NCI-H1694 (cell line): ENCODE measurements at places on chromosomes 7 and 10.

DNA sequence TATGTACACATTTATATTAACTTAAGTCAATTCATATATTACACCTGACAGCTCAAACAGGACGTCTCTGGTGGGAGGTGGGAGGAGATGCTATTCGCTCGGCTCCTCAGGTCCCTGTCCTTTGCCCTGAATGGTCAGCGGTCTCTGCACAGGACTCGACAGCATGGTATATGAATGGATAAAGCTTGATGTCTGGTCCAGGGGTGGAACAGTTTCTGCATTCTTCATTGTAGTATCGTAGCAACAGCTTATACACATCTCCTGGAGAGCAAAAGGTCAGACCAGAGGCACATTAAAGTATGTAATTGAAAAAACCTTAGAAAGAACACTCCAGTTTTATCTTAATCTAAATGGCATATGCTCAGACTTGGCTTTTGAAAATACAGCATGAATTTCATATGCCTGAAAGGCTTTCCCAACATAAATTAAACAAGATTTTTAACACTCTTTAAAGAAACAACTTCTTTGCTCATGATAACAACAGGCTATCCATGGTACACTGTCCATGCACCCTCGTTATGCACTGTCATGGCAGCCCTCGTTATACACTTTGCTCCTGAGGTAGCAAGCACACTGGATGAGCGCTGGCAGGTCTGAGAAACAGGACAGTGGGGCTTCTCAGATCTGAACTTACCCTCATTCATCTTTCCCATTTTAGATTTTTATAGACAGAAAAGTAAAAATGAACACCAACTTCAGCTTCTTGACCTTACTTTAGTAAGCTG lies 57.3 kb upstream of the OGDHL start:
- no peak for DNase-seq

DNA sequence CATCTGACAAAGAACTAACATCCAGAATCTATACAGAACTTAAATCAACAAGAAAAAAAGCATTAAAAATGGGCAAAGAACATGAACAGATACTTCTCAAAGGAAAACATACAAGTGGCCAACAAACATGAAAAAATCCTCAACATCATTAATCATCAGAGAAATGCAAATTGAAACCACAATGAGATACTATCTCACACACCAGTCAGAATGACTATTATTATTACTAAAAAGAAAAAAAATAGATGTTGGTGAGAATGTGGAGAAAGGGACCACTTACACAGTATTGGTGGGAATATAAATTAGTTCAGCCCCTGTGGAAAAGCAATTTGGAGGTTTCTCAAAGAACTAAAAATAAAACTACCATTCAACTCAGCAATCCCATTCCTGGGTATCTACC lies 89.1 kb upstream of the ADO start:
- no peak for DNase-seq

DNA sequence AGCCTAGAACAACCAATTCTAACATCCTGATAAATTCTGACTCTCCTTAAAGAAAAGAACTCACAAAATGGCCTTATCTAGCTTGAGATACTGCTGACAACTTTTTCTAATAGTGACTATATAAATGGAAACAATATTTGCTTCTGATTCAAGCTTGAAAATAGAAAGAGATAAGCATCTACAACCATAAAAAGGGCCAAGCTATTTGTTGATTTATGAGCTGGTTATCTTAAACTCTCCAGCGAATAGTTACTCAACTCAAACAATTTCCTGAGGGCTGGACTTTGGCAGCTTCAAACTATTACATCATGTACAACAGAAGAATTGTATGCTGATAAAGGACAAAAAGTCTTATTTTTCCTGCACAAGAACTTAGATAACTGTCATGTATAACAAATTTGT lies 4.6 kb downstream of the USP54 start:
- DNase-seq: no peak

DNA sequence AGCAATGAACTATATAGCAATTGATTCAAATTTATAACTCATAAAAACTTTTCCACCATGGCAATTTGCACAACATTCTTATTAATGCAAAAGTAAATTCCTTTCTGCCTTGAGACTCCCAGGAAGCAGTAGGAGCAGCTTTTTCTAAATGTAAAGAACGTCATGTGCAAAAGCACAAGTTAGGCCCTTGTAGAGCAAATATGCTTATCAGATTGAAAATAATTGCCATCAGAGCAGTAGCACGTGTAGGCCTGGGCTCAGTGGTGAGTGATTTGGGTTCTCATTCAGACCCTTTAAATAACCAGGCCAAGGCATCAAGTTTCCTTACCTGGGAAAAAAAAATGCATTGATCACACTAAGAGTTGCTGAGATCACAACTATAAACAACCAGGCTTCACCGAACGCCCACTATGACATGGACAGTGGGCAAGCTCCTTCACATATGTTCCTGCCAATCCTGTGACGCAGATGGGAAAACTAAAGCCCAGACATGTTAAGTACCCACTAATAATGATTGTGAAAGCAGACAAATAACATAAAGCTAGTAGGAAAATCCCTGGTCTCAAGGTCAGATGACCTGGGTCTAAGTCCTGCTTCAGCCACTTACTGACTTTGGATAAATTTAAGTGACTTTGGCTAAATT lies 22.1 kb upstream of the SAR1A start:
- DNase-seq: no peak

DNA sequence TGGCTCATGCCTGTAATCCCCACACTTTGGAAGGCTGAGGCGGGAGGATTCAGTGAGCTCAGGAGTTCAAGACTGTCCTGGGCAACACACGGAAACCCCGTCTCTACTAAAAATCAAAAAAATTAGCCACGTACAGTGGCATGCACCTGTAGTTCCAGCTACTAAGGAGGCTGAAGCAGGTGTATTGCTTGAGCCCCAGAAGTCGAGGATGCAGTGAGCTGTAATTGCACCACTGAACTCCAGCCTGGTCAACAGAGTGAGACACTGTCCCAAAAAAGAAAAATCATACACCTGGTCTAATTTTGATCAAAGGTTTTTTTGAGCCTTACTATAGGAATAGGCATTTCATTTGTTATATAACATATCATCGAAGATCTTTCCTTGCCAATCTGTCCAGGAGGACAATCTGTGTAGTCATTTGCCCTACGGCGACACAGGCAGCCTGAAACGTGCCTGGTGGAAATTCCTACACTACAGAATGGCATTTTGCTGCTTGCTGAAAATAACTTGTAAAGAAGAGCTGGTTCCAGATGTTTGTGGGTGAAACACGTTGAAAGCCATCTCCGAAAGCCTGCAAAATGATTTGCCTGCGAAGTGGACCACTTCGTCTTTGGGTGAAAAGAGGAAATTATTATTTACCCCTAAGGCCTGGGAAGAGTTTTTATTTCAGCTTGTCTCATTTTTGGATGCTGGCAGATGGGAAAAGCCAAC lies 31.3 kb upstream of the GDI2 start:
- DNase-seq: no peak

GRCh38 chr7:72334066-72334465 lies 78.1 kb downstream of the CALN1 start:
- DNase-seq: no peak

GRCh38 chr10:29344073-29344820 lies 55.4 kb downstream of the LYZL1 start:
- DNase-seq: no peak

DNA sequence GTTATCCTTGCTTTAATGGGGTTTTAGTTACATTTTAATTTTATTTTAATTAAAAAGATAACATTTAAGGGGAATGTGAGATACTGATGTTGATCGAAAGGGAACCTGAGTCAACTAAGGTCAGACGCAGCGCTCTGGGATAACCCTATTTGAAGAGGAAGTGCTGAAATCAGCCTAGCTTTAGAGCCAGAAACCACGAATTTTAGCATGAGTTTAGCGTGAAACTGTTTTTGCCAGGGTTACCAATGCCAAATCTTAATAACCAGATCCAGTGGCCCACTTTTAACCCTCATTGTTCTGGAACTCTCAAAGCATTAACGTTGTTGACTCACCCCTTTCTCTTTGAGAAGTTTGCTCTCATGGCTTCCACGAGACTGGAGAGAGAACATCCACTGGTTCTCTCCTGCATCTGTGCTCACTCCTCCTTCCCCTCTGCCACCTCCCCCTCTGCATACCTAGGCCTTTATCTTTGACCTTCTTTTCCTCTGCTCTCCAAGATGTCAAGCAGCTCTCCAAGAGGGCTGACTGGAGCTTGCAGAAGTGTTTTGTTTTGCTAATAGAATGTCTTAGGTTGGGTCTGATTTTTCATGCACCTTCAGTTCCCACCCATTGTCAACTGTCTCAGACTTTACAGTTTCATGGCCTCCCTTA lies 198.3 kb upstream of the CELF2 start:
- DNase-seq: no peak

- DNase-seq: no peak
These were observed 123.2 kb upstream of the KLF6 start for GRCh38 chr10:3908183-3908582.

DNA sequence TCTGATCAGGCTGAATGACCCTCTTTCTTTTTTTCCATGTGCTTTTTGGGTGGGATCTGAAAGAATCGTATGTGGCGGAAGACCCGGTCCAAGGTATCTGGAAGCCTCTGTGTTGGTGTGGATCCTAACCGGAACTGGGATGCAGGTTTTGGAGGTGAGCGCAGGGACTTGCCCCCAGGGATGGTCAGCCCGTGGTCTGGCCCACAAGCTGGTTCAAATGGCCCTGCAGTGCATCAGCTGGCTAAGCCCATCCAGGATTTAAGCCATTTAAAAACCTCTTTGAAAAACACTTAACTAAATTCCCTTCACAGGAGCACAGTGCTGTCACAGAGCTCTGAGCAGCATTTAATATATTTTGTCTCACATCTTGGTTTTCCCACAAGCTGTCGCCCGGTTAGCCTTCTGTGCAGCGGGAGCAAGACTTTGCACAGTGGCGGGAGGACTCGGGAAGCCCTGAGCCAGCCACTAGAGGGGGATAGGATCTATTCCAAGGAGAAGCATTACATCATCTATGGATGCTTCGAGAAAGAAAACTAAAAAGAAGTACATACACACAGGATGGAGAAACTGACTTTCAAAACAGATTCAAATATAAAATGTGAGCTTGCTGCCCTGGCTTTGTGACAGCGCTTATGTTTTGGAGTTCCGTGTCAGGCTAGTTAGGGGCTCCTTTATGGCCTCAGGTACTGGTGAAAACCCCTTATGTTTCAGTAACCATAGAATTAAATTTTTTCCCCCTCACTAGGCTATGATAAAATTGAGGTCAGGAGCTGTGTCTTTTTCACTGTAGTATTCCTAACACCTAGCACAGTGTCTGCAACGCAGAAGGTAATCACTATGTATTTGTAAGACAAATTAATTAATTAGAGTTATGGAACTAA lies 11.3 kb downstream of the CPA2 start:
- peak; percentile 64 for DNase-seq
